EL (cell line): ENCODE measurements at places on chromosomes 11 and 22.
A peak's percentile ranks its signal among the peaks of the same experiment; 100 is the strongest.

DNA sequence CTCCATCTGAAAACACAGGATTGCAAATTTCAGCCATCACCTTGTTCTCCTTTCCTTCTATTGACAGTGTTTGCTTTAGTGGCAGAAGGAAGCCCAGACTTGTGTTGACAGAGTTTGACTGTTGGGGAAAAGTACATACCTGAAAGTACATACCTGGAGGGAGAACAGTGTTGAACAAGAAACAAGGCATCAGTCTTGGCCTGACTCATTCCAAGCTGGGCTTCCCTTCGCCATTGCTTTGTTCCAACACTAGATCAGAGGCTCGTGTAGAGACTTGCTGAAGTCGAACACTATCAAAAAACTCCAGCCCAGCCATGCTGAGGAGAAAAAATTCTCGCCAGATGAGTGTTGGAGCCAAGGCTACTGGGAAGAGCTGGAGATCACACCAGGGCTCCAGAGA lies 133.4 kb downstream of the BBOX1 start:
- DNase-seq, result no peak

DNA sequence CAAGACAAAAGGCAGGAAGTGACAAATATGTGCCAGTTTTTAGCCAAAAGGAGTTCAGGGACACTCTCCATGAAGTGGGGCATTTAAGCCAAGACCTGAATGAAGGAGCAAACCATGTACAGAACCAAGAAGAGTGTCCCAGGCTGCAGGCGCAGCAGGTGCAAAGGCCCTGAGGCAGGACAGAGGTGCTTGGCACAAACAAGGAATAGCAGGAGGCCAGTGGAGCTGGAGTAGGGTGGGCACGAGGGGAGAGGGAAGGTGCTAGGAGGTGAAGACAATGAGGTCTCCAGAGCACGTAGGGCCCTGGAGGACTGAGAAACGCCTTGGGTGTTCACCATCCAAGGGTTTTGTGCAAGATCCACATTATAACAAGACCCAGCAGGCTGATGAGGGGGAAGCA lies 474.1 kb downstream of the MN1 start:
- no peak for DNase-seq

GRCh38 chr22:36852056-36852973 lies 8.5 kb upstream of the NCF4 start:
- no peak for DNase-seq

DNA sequence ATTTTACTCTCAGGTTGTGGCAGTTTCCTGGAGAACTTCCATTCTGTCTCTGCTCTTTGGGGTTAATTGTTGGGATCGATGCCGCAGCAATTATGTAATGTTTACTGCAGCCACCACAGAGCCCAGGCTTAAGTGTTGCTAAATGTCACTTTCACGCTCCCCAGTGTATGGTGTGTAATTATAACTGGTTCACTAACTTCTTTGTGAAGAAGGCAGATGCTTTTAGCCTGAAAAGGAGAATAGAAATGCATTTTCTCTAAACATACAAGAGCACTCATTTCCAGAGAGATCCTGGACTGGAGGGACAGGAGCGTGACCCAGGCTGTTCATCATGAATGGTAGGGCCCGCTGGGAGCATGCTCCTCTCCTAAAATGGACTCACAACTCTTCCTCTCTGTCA lies 132.2 kb upstream of the PLET1 start:
- no peak for DNase-seq

DNA sequence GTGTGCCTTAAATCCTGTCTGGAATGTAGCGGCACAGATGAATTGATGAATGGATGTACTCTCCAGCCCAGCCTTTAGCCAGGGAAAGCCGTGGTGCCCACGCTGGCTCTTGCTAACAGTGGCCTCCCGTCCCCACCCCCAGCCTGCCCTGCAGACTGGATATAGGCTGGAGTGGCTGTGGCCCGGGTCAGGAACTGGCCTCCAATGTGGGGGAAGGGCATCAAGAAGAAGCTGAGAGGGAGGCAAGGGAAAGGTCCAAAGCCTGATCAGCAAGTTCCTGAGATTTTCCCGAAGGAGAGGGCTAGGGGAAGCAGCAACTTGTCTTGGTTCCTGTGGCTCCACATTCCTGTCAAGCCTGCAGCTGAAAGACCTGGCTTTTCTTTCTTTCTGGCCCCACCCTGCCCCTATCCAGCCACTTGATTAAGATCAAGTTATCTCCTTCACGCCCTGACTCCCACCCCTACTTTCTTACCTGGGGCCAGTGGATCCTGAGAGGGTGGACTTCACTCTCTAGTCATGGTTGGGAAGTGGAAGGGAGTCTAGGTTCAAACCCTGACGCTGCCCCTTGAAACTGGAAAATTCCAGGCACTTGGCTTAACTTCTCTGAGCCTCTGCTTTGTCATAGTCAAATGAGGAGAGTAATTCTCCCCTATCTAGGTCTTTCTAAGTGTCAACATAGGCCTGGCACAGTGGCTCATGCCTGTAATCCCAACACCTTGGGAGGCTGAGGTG lies 11.0 kb upstream of the MICALL1 start:
- DNase-seq, result no peak

DNA sequence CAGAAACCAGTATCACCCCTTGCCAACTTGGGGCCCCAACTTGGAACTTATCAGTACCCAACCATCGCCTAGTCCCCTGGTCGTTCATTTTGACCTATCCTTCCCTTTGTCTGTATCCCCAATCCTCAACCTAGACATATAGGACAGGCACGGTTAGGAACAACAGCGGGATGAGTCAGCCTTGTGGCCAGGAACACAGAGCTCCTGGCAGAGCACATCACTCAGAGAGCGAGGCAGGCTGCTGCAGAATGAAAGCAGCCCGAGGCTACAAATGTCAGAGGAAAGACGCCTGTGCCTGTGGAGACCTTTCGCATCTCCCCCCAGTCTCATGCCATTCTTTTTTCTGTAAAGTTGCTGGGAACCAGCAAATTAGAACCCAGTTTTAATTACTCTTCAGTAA lies 14.6 kb downstream of the DKK3 start:
- DNase-seq, result peak; percentile 96
